ENCODE measurements at places on chromosomes 2 and 18. TPM values are rescaled to one million over a fixed set of nuclear protein-coding genes. Genes with fewer than 3 reads are reported as not detected.

DNA sequence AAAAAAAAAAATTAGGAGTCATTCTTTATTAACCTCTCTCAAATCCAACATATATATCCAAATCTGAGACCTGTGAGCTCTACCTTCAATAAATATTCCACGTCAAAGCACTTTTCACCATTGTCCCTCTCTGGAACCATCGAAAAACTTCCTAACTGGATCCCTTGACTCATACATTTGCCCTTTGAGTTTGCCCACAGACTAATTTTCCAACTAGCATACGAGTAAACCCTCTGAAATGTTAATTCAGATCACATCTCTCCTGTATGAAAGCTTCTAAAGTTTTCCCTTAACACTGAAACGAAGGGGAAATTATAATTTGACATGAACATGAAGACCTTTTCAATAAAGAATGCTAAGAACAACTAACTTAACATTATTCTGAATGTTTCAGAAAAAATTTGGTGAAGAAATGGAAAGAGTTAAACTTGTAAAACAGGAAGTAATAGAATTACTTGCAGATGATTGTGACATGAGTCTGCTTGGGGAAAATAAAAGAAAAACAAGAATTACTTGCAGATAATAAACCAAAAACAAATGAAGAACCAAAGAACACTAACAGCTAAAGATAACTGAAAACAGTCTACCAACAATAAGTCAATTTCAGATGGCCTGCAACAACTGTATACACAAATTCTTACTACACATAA lies 110.6 kb downstream of the C2orf74 start:
- H3K4me1 ChIP-seq = no peaks in the 10 kb centered on the region
- peaks cover 6% of the 10 kb centered on the region for H3K36me3 ChIP-seq
- no peak overlapping the region for H3K4me3 ChIP-seq
- no peak for DNase-seq
- no peaks in the 10 kb centered on the region for H3K27me3 ChIP-seq

The FAP gene
- 0.23 TPM for polyA plus RNA-seq

The CFAP65 gene
- polyA plus RNA-seq = not detected

GRCh38 chr2:204065566-204065965 lies 129.0 kb downstream of the ICOS start:
- H3K36me3 ChIP-seq = no peaks in the 10 kb centered on the region
- H3K4me3 ChIP-seq = no peak overlapping the region
- no peak overlapping the region for H3K27ac ChIP-seq
- no peaks in the 10 kb centered on the region for H3K4me1 ChIP-seq
- no peak for DNase-seq

DNA sequence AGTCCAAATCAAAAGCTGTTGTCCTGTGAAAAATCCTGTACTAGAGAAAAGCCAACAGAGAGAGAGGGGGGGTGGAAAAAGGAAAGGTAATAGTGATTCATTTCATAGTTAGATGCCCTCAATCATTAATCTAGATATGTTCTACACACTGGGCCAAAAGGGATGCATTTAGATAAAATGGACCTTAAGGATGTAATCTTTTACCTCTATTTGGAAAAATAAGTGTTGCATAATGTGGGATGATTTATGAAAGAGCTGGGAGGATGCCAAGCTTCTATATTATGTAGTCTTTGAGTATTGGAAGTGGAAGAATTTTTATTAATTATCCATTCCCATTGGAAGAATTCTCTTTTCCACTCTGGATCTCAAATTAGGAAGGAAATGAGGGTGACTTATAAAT lies 480.5 kb upstream of the ZEB2 start:
- no peak overlapping the region for H3K27ac ChIP-seq
- no peak for DNase-seq
- no peak overlapping the region for H3K4me3 ChIP-seq
- H3K4me1 ChIP-seq = no peaks in the 10 kb centered on the region
- H3K36me3 ChIP-seq = no peaks in the 10 kb centered on the region

DNA sequence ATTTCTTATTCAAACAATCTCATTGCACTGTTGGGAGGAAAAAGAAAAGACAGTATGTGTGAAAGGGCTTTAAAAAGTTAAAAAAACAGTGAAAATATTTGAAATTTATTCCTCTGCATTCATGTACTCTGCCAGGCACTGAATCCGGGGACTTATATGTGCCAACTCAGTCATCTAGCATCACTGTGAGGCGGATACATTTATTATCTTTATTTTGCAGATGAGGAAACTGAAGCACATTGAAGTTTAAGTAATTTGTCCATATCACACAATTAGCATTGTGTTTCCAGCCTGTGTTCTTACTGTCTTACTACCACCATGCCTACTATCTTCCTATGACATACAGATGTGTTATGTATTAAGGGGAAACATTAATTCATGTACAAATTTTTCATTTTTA lies 1.8 kb downstream of the LCLAT1 start:
- no peak overlapping the region for H3K4me3 ChIP-seq
- peaks cover 5% of the 10 kb centered on the region for H3K4me1 ChIP-seq
- H3K27ac ChIP-seq = no peak overlapping the region
- DNase-seq = no peak

DNA sequence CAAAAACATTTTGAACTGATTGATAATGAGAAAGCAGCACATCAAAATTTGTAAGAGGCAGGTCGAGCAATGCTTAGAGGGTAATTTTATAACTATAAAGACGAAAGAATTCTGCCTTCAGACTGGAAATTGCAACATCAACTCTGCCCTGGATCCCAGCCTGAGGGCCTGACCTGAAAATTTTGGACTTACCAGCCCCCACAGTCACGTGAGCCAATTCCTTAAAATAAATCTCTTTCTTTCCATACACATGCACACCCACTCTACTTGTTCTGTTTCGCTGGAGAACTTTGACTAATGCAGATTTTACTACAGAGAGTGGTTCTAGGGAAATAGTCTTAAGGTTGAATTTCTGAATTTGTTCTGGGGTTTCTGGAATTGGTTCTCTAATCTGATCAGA lies 14.6 kb upstream of the ACOXL start:
- no peaks in the 10 kb centered on the region for H3K27me3 ChIP-seq
- H3K4me3 ChIP-seq = no peak overlapping the region
- no peak overlapping the region for H3K27ac ChIP-seq

DNA sequence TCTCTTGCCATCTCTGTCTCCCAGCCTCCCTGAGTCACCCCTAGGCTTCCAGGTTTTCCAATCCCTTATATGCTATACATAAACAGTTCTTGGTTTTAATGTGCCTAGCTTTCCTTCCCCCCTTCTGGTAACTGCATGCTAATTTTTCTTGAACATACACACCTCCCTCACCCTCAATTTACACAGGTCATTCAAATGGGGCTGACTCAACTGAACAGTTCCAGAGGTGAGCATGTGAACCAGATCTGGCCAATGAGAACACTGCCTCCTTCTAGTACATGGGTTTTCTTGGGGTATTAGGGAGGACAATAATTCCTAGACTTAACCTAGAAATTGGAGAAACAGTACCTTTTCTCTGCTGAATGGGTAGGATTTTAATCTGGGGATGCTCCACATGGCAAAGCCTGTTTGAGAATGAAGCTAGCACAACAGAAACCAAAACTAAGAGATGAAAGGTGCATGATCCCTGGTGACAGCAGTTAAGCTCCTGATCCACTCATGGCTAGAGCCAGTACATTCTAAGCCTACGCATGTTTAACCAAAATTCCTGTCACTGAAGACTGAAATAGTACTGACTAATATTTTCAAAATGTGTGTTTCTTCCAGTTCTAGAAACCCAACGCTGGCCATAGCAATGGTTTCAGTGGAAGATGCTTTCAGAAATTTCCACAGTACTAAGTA lies 11.8 kb downstream of the SLC25A12 start:
- DNase-seq = no peak
- no peaks in the 10 kb centered on the region for H3K36me3 ChIP-seq
- no peak overlapping the region for H3K4me3 ChIP-seq
- H3K4me1 ChIP-seq = peaks cover 1% of the 10 kb centered on the region
- no peaks in the 10 kb centered on the region for H3K27me3 ChIP-seq

GRCh38 chr2:213252206-213252605 lies 32.1 kb upstream of the SPAG16 start:
- H3K4me3 ChIP-seq = no peak overlapping the region
- no peaks in the 10 kb centered on the region for H3K27me3 ChIP-seq
- DNase-seq = no peak

GRCh38 chr2:60350791-60351190 lies 202.7 kb downstream of the BCL11A start:
- no peak for DNase-seq
- H3K4me1 ChIP-seq = no peaks in the 10 kb centered on the region
- no peak overlapping the region for H3K4me3 ChIP-seq

The LYG2 gene
- polyA plus RNA-seq = 0.31 TPM

The MAL gene
- 0.51 TPM for polyA plus RNA-seq

The PLEK gene
- polyA plus RNA-seq = 2.6 TPM

DNA sequence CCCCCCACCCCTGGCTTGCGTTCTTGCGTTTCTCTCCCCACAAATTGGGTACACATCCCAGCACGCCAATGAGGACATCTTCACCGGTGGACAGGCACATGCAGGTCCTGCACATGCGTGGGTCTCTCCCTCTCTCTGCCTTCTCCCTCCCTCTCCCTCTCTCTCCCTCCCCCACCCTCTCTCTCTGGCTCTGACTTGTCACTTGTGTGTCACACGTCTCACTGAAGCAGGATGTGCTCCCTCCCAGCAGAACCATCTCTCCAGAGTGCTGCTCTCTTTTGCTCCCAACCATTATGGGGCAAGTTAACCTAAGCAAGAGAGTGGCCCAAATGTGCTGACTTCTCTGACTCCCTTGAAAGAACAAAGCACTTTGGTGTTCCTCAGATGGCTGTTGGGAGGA lies 120.8 kb upstream of the CAB39 start:
- no peaks in the 10 kb centered on the region for H3K36me3 ChIP-seq
- no peak overlapping the region for H3K27ac ChIP-seq
- H3K4me3 ChIP-seq = no peak overlapping the region
- H3K27me3 ChIP-seq = no peaks in the 10 kb centered on the region

DNA sequence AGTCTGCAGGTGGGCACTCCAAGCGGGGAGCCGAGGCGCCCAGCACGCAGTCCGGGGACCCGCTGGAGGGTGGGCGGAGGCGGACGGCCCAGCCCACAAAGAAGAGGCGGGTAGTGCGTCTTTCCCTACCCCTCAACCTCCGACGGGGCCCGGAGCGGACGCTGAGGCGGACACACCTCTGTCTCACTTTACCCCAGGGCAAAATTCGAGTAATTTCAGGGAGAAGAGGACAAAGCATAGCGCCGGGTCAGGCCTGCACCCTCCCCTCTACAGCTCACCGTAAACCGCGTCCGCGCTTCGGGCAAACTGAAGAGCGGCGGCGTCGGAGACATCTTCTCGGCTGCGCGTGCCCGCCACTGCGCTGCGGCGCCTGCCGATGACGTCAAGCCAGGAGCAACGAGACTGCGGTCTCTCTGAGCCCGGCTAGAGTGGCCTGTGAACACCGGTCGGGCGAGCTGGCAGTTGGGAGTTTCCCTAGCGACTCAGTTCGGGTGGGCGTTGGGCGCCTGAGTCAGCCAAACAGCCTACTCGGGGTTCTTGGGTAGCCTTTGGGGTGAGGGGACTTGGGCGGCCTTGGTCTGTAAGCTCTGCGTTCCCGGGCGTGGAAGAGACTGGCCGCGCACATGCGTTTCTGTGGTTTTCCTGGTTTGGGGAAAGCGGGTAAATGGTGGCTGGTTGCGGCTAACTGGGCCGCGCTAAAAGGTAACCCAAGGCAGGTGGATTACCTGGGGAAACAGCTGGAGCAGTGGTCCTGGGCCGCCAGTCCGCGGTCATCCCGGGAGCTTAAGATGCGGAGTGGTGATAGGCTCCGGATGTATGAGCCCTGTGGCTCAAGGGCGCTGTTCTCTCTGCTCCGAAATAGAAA lies at the start of gene THOC1:
Gene THOC1 (minus strand): TSS at position 360 of the 865 bp plus-strand sequence. CDS start 28 bp downstream, at position 332.
- peak; percentile 94 for DNase-seq
- H3K4me3 ChIP-seq = peak within 1 kb of the TSS; percentile 97
- H3K27me3 ChIP-seq = no peaks in the 10 kb centered on the region
- peak within 1 kb of the TSS; percentile 83 for H3K27ac ChIP-seq
- H3K36me3 ChIP-seq = peaks cover 2% of the 10 kb centered on the region
- H3K4me1 ChIP-seq = peaks cover 2% of the 10 kb centered on the region

- H3K4me3 ChIP-seq = no peak overlapping the region
- H3K36me3 ChIP-seq = no peaks in the 10 kb centered on the region
- H3K27me3 ChIP-seq = no peaks in the 10 kb centered on the region
- no peak for DNase-seq
These were observed 1281.9 kb upstream of the PIK3C3 start for GRCh38 chr18:40673150-40673549.

DNA sequence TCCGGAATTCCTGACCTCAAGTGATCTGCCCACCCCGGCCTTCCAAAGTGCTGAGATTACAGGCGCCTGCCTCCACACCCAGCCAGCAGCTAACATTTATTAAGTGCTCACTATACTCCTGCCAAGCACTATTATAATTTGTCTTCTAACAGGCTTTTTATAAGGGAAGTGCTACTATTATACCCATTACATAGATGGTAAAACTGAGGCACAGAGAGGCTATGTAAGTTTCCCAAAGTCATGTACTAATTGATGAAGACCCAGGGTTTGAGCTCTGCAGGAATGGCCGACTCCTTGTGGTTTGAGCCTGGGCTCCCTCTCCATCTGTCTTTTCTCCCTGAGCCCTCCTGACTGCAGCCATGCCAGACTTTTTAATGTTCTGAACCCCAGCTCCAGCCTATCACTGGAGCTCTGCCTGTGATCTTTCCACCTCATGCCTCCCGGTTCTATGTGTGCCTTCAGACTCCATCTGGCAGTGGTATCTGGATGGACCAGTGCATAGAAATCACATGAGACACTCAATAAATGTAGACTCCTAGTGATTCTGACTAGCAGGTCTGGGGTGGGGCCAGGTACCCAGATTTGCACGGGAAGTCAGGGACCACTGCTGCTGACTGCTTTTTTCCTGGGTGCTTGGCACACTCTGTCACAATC lies 197.1 kb downstream of the NEDD4L start:
- H3K27ac ChIP-seq = no peak overlapping the region
- H3K4me1 ChIP-seq = no peaks in the 10 kb centered on the region
- no peak for DNase-seq
- no peak overlapping the region for H3K4me3 ChIP-seq
- H3K36me3 ChIP-seq = no peaks in the 10 kb centered on the region
- H3K27me3 ChIP-seq = no peaks in the 10 kb centered on the region

The C1GALT1C1L gene
- not detected for polyA plus RNA-seq

DNA sequence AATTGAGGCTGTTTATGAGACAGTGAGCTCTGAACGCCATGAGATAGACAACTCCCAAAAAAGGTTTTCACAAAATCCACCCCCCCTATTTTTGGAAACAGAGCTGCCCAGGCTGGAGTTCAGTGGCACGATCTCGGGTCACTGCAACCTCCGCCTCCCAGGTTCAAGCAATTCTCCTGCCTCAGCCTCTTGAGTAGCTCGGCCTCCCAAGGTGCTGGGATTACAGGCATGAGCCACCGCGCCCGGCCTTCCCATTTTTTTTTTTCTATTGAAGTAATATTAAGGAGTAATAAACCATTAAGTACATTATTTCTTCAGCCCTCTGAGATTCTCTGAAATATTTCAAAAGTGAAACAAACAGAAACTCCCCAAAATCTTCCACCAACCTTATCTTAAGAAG lies 252.8 kb upstream of the NETO1 start:
- no peak overlapping the region for H3K4me3 ChIP-seq
- no peaks in the 10 kb centered on the region for H3K36me3 ChIP-seq
- no peak overlapping the region for H3K27ac ChIP-seq
- no peak for DNase-seq

The KIF1A gene
- 0.21 TPM for polyA plus RNA-seq

Data from liver (tissue), 10 donors.